Globus pallidus (tissue), 1 donor: ENCODE measurements at places on chromosomes 6 and 20.

- DNase-seq: no peak
Measured at GRCh38 chr6:105553171-105553570, 150.3 kb upstream of the PREP start.

DNA sequence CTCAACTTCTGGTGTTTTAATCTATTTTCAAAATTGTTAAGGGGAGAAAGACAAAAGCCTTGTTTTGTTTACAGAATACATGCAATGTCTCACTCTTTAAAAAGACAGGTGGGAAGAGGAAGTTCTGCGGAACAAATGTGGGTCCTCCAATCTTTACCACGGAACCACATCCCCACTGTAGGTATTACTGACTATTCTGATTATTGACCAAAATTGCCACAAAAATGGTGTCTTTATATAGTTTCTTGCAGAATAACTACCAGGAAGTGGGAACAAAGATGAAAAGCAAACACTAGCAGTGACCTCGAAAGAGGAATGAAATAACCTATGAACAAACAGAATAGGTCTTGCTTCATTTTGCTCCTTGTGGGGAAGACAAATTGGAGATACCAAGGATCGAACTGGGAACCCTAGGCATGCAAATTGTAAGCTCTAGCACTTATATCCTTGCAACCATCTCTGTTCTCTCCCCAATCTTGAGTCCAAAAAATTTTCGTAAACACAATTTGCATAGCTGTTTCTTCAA is 106.7 kb downstream of the GPX5 start:
- no peak for DNase-seq

GRCh38 chr6:2793534-2794151 is 28.4 kb downstream of the WRNIP1 start:
- no peak for DNase-seq

- no peak for DNase-seq
Measured at GRCh38 chr6:112488238-112488637, 141.1 kb downstream of the RFPL4B start.

DNA sequence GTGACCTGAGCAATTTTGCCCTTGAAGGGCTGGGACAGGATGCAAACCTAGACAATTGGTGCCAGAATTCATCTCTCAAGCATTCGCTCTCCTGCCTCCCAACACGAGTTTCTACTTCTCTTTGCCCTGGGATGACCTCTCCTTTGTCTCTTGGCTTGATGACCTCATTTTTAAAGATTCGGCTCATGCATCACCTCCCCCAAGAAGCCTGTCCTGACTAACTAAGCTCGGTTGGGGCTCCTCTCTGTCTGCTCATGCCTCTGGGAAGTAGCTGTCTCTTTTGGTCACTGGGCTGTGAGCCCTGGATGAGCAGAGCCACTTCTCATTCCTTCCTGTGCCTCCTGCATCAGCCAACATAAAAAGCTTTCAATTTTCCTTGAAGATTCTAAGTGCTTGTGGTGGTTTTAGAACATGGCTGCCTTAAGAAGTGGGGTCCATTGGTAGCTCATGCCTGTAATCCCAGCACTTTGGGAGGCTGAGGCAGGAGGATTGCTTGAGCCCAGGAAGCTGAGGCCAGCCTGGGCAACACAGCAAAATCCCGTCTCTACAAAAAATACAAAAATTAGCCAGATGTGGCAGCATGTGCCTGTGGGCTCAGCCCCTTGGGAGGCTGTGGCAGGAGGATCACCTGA is 11.1 kb upstream of the TCF15 start:
- DNase-seq: no peak

DNA sequence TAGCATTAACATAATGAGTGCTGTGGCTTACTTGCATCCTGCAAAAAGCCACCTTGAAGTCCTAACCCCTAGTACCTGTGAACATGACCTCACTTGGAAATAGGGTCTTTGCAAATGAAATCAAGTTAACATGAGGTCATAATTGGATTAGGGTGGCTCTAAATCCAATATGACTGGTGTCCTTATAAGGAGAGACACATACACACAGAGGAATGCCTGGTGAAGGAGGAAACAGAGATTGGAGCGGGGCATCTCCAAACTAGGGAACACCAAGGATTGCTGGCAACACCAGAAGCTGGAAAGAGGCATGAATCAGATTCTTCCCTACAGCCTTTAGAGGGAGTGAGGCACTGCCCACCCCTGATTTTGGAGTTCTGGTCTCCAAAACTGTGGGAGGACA is 17.6 kb upstream of the RPS6KA2 start:
- DNase-seq: no peak

DNA sequence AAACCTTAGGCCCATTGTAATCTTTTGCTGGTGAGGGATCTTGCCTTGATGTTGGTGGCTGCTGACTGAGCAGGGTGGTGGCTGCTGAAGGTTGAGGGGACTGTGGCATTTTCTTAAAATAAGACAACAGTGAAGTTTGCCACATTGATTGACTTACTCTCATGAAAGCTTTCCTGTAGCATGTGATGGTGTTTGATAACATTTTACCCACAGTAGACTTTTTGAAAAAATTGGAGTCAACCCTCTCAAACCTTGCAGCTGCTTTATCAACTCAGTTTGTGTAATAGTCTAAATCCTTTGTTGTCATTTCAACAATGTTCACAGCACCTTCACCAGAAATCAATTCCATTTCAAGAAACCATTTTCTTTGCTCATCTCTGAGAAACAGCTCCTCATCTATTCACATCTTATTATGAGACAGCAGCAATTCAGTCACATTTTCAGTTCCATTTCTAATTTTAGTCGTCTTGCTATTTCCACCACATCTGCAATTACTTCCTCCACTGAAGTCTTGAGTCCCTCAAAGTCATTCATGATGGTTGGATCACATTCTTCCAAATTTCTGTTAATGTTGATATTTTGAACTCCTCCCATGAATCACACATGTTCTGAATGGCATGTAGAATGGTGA is 37.2 kb downstream of the CST9L start:
- DNase-seq: no peak

DNA sequence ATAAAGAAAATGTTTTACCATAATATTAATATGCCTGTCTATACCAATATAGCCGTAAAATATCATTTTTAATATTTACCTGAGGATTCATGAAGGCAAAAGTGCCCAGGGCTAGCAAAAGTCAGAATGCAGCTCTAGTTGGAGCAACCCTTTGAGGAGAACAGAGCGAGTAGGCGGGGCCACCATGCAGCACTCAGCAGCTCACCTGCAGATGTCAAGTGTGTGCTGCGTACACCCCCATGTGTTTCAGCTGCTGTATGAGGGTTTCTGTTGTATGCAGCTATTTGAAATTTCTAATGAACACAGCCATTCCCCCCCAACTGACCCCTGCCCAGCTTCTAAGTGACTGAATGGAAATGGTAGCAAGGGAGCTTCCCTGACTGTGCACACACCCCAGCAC is 508.0 kb downstream of the QKI start:
- DNase-seq: no peak

- no peak for DNase-seq
Measured at GRCh38 chr20:55977690-55978459, 27.4 kb downstream of the CBLN4 start.
